ENCODE measurements at places on chromosomes 16 and 17.

DNA sequence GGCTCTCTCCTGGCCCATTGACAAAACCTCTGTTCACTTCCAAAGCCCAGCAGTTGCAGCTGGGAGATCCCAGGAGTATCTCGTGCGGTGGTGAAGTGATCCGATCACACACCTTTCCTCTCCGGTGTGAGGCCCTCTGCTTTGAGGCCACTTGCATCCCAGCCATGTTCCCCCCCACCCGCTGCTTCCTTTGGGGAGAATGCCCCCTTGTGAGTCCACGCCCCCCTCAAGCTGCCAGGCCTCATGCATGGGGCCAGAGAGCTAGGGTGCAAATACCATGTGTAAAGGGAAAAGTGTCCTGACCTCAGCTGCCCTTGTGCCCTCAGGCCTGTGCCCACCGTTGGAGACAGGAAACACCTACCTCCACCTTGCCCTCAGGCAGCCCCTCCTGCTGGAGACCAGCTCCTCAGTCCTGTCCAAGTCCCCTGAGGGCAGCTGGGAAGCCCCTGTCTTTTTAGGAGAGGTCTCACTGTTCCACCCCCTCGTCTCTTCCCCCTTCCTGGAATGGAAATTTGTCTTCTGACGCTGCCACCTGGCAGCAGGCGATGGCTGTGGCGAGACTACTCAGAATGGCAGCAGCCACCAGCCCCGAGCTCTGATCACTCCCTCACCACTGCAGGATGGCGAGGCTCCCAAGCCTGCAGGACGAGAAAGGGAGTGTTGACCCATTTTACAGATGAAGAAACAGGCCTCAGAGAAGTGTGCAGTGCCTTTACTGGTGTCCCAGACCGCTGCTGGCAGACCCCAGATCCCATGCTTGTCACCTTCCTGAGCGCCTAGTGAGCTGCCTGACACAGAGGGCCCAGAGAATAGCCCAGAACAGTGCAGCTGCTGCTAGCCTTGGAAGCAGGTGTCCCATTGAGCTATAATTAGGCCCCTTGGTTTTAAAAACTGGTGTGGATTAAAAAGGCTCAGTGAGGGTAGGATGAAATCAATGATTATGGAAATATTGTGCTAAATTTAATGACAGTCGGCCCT lies 120.6 kb upstream of the CACNG5 start:
- DNase-seq, result no peak

DNA sequence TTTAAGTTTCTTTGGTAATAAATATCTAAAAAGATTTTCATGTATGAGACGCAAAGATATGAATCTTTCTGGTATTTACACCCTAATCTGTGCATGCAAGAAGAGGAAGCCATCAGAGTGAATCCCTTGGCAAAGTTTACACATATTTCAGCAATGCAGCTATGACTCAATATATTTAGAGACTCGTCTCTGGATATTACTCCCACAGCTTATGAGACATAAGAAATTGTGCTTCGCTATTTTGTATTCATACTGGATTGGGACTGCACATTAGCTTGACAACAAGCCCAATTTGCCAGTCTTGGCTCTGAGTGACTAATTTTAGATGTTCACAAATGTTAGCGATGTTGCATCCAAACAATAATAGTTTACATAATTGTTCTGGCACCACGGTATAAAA lies 532.0 kb downstream of the CDH11 start:
- DNase-seq, result peak; percentile 78

DNA sequence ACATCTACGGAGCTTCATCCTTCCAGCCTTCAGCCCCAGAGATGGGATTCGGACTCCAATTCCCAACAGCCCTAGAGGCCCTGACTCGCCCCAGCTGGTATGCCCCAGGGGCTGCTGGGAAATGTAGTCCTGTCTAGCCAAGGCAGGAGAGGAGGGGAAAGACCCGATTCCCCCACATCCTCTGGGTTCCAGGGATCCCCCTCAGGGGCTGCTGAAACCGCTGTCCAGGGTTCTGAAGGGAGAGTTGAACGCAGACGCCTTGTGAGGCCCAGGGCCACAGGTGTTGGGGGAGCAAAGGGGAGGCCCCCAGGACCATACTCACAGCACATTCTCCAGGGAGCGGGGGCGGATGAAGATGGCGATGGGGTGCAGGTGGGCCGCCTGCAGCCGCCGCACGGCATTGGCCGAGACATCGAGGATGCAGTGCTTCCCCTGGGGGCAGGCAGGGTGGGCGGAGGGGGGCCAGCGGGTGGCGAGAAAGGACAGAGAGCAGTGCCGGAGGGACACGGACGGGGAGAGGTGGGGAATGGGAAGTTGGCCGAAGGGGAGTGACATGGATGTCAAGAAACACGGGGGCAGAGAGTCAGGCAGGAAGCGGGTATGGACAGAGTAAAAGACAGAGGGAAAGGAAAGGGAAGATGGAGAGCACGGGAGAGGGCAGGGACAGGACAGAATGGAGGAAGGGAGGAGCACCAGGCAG lies 12.6 kb upstream of the ASGR1 start:
- DNase-seq, result peak; percentile 35

DNA sequence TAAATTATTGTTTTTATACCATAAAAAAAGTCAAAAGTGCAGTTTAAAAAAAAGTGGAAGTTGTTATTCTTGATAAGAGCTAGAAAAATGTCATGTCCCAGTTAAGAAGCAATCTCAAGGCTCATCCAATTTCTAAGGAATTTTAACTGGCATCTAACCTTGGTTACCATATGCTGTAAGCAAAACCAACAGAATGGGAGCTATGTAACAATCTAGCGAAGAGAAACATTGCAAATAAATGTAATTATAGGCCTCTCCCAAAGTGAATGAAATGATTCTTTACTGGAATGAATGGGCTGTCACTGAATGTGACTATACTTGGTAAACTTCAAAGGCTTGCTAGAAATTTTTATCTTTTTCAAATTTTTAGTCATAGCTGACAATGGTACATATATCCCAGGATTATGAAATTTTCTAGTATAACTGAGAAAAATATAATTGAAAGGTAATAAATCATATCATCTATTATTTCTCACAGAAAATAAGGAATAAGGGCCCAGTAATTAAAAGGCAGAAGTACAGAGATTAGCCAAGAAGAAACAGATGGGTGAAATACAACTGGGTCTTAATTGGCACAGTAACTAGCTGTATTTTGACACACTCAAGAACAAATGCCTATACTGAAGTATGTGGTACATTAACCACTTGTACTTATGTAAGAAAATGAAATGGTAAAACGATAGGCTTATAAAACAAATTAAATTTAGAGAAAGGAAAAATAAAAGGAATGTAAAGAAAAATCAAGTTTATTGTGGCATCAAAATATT lies 61.5 kb downstream of the NETO2 start:
- no peak for DNase-seq

DNA sequence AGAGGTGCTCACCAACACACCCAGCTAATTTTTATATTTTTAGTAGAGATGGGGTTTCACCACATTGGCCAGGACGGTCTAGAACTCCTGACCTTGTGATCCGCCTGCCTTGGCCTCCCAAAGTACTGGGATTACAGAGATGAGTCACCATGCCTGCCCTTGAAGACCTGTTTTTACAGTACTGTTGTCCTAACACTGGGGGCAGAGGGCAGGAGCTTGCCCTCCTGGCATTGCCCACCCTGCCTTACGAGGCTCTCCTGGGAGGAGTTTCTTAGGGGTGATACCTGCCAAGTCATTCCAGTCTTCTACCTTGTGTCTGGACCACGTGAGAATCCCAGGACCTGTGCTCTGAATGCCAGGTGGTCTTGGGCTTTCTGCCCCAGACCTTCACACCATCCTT lies 2.7 kb downstream of the ASPSCR1 start:
- no peak for DNase-seq

DNA sequence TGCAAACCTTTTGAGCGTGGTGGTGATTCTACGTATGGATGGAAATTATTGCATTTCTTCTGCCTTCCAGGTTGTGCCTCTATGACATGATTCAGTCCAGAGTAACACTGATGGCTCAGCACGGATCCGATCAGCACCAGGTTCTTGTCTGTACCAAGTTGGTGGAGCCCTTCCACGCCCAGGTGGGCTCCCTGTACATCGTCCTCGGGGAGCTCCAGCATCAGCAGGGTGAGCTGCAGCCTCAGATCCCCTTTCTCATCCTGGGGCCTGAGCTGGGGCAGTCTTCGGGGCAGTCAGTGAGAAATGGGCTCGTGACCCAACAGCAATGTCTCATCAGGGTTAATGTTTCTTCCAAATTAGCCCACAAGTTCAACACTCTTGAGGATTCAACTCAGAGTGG lies 9.3 kb upstream of the CDK3 start:
- no peak for DNase-seq

DNA sequence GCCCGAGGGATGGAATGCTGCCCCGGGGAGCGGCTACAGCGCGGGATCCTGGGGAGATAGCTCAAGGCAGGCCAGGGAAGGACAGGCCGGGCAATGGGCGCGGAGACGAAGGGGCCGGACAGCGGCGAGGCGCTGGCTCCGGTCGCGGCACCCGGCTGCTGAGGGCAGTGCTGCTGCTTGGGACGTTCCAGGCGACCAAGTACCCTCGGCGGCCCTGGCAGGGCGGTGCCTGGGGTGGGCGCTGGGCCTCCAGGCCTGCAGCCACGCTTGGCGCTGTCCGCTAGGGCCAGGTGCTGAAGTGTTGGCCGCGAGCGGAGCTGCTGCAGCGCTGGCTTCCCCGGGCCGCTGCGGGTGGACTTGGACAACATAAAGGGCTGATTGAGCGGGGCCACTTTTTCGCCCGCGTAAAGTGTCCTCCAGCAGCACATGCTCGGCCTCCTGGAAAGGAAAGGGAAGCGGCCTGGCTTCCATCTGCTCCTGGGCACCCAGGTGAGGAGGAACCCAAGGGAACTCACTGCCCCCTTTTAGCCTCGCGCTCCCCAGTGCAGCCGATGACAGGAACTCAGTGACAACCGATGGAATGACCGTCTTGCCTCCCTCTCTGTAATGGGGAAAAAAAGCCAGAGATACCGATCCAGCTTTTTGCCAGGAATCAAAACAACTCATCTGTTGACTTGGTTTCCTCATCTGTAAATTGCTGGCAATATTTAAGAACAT lies 23.7 kb downstream of the CLEC3A start:
- peak; percentile 12 for DNase-seq

DNA sequence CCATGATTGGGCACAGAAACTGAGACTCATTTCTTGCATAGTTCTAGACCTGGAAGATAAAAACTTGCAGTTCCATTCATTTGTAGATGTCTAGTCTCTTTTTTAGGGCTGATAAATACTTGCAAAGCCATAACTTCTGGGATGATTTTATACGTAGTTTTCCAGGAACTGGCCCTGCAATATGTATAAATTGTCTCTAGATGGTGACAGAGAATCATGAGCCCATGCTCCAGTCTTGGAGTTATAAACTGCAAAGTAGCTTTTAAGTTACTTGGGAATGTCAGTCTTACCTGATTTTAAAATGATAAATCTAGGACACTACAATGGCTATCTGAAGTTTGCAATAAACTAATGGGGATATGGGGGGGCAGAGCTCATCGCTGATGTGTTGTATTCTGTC lies 3.0 kb upstream of the ADAMTS18 start:
- DNase-seq, result no peak

- DNase-seq, result no peak
These were observed 91.8 kb upstream of the TMEM132E start for GRCh38 chr17:34487626-34488025.

DNA sequence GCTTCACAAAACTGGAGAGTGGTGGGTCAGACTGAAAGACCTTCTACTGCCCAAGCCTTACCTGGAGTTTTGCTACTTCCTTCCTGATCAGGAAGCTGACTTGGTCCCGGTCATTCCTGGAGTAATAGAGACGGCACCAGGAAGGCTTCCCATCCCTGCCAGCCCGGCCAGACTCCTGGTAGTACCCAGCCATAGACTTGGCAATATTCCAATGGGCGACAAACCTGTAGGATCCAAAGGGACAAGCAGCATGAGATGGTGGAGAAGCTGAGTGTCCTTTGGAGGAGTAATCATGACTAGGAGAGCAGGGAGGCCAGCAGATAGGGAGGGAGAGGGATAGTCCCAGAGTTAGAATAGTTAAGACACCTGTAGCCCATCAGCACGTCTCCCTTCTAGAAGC lies 8.7 kb downstream of the RECQL5 start:
- no peak for DNase-seq

DNA sequence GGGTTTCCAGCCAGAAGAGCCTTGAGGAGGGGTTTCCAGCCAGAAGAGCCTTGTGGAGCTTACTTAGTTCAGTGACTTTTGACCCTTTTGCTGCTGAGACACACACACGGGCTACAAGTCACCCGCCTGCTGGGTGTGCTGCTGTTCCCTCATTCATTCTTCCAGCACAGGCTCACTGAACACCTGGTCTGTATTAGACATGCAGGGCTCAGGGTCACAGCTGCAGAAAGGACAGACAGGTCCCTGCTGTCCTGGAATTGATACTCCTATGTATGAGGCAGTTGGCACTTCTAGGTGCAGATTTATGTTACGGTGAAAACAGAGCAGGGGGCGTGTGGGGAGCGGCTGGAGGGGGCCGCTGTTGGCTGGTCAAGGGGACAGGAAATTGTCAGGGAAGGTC lies 6.8 kb downstream of the CACNG4 start:
- no peak for DNase-seq
